ENCODE measurements at places on chromosomes 11 and 22. TPM values are rescaled to one million over a fixed set of nuclear protein-coding genes. Genes with fewer than 3 reads are reported as not detected.

The OR11H1 gene
- total RNA-seq = not detected

- DNase-seq = no peak
- H3K4me1 ChIP-seq = no peaks in the 10 kb centered on the region
- no peak overlapping the region for H3K27ac ChIP-seq
- no peak overlapping the region for H3K4me3 ChIP-seq
- H3K27me3 ChIP-seq = no peaks in the 10 kb centered on the region
- no peaks in the 10 kb centered on the region for H3K36me3 ChIP-seq
These were observed 5.9 kb upstream of the PHF21A start for GRCh38 chr11:46127150-46127638.

- H3K36me3 ChIP-seq = peaks cover 27% of the 10 kb centered on the region
- no peak overlapping the region for H3K4me3 ChIP-seq
- peaks cover 53% of the 10 kb centered on the region for H3K4me1 ChIP-seq
- peak overlapping the region; percentile 79 for H3K27ac ChIP-seq
These were observed 1.1 kb downstream of the CD151 start for GRCh38 chr11:833849-834311.

- DNase-seq = no peak
- H3K4me3 ChIP-seq = no peak overlapping the region
- no peaks in the 10 kb centered on the region for H3K4me1 ChIP-seq
- no peak overlapping the region for H3K27ac ChIP-seq
These were observed 17.4 kb upstream of the OR9I1 start for GRCh38 chr11:58142761-58143160.
